Inflammatory macrophage treated with lipopolysaccharide for 1 hour (primary cell): ENCODE measurements at places on chromosomes 3 and 15.

GRCh38 chr15:40085266-40085665, 23.4 kb downstream of the BMF start:
- no peak for DNase-seq

DNA sequence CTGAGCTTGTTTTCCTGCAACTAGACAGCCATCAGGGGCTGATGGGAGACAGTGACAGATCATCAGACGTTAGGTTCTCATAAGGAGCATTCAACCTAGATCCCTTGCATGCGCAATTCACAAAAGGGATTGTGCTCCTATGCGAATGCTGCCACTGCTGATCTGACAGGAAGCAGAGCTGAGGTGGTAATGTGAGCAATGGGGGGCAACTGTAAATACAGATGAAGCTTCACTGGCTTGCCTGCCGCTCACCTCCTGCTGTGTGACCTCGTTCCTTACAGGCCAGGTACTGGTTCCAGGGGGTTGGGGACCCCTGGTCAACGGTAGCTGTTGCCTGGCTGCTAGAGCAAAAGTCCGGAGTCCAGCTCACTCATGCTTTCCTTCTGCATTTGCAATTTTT, 26.4 kb upstream of the KCNAB1 start:
- DNase-seq: no peak

- peak; percentile 43 for DNase-seq
These were observed 139.6 kb downstream of the RBPMS2 start for GRCh38 chr15:64635499-64636495.

DNA sequence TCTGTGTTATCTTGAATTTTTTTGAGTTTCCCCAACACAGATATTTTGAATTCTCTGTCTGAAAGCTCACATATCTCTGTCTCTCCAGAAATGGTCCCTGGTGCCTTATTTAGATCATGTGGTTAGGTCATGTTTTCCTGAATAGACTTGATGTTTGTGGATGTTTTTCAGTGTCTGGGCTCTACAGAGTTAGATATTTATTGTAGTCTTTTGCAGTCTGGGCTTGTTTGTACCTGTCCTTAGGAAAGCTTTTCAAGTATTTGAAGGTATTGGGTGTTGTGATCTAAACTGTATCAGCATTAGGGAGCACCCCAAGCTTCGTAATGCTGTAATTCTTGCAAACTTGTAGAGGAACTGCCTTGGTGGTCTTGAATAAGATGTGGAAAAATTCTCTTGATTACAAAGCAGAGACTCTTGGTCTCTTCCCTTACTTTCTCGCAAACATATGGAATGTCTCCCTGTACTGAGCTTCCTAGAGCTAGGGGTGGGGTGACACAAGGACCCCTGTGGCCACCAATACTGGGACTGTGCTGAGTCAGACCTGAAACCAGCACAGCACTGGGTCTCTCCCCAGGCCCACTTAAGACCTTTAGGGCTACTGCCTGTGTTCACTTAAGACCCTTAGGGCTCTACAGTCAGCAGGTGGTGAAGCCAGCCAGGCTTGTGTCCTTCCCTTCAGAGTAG, 26.5 kb downstream of the TM4SF18 start:
- no peak for DNase-seq

DNA sequence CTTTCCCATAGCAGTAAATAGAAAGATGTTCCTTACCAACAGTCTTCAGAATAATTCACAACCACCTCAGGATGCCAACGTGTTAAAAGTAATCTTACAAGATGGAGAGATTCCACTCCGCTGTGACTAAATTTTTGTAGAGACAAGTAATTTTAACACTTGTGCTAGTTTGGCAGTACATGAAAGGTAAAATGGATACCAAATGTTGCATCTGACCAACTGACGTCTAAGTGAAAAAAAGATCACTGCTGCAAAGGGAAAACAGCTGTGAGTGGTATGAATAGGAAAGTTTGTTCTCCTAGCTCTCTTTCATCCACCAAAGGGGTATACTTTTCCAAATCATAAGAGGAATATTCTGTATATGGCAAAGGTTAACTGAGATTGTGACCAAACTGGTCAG, 2.6 kb downstream of the SPG21 start:
- DNase-seq: no peak

DNA sequence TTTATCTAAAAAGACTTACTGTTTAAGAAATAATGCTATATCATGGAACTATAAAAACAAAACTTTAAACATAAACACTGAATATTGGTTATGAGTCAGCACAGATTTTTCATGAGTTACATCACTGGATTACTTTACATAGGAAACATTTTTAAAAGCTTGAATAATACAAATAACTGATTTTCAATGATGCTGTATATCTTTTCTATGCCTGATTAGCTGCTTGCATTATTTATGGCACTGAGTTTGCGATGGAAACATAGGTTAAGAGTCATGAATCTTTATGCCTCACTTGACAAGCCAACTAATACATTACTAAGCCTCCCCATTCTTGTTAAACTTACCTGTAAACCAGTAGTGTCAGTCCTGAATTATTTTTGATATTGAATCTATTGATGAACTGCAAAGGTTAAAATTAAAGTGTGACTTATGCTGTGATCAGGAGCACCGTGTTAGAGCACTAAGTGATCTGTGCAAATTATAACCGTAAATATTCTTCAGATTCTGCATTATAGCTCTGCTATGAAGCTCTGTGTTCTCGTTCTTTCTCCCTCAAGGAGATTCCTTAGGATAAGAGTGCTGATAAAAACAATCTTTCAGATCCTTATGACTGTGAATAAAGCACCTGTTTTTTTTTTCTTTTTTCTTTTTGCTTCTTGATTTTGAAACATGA, 437.3 kb upstream of the BCHE start:
- DNase-seq: no peak

GRCh38 chr3:30686799-30687198, 80.4 kb downstream of the TGFBR2 start:
- DNase-seq: no peak

- DNase-seq: peak; percentile 5
These were observed 760 bp downstream of the FANCI start for GRCh38 chr15:89244574-89244903.

DNA sequence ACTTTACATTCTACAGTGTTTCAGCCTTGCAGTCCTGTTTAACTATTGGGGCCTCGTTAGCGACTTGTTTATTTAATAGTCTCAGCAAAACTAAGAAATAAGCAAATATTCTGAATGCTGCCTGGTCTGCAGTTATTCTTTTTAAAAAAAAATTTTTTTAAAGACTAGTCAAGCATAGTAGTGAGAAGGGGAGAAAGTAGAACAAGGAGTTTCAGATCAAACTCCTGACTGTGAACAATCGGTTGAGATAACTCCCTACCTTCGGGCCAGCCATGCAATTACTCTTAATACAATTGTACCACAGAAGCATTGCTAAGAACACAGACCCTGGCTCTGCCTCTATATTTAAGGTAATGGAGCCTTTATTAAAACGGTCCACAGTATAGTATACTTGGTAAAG, 5.8 kb upstream of the DUT start:
- no peak for DNase-seq

DNA sequence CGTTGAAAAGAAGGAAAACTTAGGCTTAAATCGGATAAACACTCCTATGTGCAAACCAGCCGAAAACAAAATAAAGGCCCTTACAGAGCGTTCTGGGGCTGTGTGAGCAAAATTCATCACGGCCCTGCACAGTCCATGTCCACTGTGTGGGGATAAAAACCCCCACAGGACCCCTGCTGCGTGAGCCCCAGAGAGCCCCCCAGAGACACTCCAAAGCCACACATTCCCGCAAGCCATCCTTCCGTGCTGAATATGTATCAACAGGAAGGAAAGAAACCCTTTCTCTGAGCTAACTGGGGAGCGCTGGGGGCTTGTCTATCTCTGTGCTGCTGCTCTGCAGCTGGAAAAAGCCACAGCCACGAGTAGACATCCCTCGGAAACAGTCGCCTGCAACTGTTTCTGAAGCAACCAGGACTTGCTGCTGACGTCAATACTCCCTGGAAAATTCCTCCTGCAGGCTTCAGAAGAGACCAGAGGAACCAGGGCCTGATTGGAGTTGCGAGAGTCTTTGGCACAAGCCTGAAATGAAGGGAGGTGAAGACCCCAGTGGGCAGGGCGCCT, 72.7 kb downstream of the NUP210 start:
- no peak for DNase-seq

DNA sequence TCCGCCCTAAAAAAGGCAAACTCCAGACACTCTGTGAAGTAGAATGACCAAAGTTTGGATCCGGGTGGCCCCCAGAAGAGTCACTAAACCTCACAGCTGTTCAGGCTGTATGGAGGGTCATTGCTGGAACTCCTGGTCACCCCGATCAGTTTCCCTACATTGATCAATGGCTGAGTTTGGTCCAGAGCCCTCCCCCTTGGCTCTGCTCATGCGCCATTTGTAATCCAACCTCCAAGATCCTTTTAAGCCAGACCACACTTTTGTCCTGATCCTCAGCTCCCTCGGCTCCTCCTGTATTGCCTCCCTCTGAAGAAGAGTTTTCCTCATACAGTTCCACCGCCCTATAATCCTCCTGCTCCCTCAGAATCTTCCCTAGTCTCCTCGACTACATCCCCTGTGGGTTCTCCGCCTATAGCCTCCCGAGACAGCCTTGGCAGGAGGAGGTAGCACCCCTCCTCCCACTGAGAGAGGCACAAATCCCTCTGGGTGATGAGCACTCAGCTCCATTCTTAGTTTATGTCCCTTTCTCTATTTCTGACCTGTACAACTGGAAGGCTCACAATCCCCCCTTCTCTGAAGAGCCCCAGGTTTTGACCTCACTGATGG, 42.2 kb downstream of the ZBTB11 start:
- DNase-seq: no peak

GRCh38 chr3:8366219-8366810, 135.3 kb upstream of the LMCD1 start:
- no peak for DNase-seq

- no peak for DNase-seq
These were observed 485.3 kb downstream of the PDCD6IP start for GRCh38 chr3:34283751-34284150.

DNA sequence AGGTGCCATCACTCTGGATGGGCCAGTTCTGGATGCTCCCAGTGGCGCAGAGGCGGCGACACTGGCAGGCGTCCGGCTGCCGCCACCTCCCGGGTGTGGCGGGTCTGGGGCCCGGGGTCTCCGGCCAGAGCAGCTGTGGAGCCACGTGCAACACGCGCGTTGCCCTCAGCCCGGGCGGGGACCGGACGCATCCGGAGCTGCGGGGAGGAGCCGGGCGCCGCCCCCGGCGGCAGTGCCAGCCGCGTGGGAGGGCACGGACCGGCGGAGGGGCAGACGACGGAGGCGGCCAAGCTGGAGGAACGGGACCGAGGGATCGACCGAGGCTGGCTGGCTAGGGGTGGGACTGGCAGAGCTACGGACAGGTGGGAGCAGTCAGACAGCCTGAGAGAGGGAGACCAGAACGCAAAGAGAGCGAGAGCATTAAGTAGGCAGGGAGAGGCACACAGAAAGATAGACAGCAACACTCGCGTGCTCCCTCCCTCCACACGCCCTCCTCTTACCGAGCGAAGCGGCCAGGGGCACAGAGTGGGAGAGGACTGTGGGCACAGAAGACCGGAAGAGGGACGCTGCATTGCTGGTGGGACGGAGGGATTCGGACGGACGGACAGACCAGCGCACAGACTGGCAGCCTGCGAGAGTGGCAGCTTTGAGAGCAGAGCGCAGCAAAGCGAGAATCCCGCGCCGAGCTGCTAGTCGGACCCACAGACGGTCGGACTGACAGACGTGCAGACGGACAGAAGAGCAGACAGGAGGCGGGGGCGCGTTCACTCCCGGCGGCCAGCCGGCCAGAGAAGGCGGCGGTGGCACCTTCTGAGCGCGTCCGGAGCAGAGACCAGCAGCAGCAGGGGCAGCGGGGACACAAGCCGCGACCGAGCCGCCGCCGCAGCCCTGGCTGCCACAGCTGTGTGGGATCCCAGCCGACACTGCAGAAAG, at the start of gene ARPP21:
ARPP21 (plus strand) TSS at position 272 of the 933 bp plus-strand sequence. CDS start 42,227 bp downstream, outside the sequence.
- DNase-seq: no peak

GRCh38 chr15:45587095-45587862, at the start of gene BLOC1S6:
Gene BLOC1S6, plus strand, starts transcription at chr15:45587379. Its CDS starts 65 bp downstream, at chr15:45587444.
- DNase-seq: peak; percentile 91

DNA sequence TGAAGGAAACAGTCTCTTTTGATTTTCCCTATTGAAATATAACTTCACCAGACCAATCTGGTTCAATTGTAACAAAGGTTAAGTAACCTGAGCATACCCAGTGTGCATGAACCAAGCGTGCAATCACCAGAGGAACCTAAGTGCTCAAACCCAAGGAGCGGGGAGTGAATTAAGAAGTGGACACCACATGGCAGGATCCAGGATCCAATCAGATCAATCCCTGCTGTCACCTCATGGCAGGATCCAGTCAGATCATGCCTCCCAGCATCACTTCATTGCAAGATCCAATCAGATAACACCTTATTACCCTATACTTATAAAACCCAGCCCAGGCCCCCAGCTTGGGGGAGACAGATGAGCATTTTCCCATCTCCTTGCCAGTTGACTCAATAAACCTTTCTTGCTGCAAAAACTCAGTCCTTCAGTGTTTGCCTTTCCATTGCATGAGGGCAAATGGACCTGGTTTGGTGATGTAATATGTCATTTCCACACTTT, 38.9 kb upstream of the RNU6-1 start:
- DNase-seq: no peak

DNA sequence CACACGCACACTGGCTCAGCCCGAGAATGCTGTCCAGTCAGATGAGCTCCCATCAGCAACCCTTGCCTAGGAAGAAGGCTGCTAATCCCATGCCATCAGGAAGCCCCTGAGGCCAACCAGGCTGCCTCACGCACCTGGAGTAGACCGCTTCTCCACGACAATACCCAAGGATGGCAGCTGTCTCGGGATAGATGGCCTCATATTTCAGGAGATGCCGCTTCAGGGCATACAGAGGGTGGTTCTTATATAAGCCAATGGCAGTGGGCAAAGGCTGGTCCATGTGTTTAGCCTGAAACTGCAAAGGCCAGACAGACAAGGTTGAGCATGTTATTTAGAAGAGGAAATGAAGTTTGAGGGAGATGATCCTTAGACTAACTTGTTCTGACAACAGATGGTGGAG, 22.2 kb downstream of the XPC start:
- no peak for DNase-seq

- no peak for DNase-seq
These were observed 45.7 kb downstream of the CTDSPL start for GRCh38 chr3:37907371-37907770.

GRCh38 chr3:58660998-58661397, 5.6 kb downstream of the FAM3D start:
- DNase-seq: no peak

GRCh38 chr3:37892927-37893600, 31.4 kb downstream of the CTDSPL start:
- peak; percentile 3 for DNase-seq

- no peak for DNase-seq
These were observed 26.7 kb downstream of the PIAS1 start for GRCh38 chr15:68080783-68081182.

DNA sequence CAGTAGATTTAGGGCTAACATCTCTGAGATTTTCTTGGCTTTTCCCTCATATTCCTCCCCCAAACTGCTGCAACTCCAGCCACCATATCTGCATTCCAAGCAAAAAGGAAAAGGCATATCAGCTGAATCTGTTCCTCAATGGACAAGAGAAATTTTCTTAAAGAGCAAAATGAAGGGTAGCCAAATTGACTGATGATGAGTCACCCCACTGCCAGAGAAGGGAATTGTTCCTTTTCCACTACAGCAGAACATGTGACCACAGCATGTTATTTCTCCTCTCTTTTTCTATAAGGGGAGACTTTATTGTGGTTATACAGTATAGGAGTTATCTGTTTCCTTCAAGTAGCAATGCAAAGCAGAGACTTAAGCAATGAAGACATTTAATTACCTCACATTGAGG, 172.5 kb downstream of the MTHFS start:
- DNase-seq: peak; percentile 25

GRCh38 chr3:61862614-61863289, 301.4 kb downstream of the PTPRG start:
- no peak for DNase-seq

- DNase-seq: no peak
These were observed 36.2 kb downstream of the PEX5L start for GRCh38 chr3:180000500-180000899.
